Right forelimb (tissue), 1 donor: ENCODE measurements at places on chromosomes 13 and 19.
A peak's percentile ranks its signal among the peaks of the same experiment; 100 is the strongest.

DNA sequence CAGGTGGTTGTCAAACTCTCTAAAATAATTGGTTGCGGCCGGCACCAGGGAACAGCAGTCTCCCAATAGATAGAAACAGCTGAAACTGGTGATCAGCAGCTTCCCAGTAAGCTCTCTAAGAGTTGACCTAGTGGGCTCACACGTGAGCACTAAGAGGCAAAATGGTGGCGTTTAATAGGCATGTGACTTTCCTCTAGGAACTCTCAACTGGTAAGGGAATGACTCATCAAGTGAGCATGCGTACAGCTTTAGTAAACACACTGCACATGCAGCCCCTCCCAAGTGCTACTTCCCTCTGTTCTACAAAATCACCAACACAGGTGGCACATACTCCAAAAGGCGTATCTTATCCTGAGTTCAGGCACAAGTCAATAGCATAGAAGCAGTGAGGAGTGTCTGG lies 41.7 kb downstream of the TNFSF11 start:
- DNase-seq = no peak

- DNase-seq = no peak
Measured at GRCh38 chr13:46570273-46570672, 17.3 kb downstream of the LRCH1 start.

- DNase-seq = no peak
Measured at GRCh38 chr13:71021825-71022422, 845.1 kb downstream of the DACH1 start.

DNA sequence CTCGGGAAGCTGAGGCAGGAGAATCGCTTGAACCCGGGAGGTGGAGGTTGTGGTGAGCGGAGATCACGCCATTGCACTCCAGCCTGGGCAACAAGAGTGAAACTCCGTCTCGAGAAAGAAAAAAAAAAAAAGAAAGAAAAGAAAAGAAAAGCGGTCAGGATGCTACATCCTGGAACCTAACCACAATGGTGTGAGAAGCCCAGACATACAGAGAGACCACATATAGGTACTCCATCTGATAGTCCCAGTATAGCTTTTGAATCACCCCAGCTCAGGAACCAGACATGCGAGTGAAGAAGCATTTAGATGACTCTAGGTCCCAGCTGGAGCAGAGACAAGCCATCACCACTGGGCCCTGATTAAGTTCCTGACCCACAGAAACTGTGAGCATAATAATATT lies 3.2 kb downstream of the IFNL1 start:
- no peak for DNase-seq

DNA sequence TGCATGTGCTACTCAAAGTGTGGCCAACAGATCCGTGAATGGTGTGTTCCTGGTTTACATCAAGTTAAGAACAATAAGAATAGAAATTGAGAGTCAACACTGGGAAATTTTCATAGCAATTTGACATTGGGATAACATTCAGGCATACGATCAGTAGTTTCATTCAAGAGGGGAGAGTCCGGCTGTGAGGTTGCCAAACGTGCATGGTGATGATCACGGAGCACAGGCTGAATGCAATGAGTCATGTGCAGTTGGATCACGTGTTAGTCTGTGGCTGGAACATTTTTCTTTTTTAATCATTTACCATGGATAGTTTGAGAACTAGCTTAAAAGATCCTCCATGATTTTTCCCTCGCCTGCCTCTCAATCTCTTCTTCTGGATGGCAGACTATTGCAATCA lies 2.5 kb upstream of the DCT start:
- DNase-seq = no peak

DNA sequence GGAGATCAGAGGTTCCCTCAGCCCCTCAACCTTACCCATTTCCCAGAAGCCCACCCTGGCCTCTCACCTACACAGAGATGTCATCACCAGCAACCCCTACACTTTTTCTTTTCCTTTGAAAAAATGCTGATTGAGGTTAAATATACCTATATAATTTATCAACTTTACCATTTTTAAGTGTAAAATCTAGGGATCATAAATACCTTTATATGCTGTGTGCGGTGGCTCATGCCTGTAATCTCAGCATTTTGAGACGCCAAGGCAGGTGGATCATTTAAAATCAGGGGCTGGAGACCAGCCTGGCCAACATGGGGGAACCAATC lies 3.1 kb downstream of the KIR2DL4 start:
- no peak for DNase-seq

DNA sequence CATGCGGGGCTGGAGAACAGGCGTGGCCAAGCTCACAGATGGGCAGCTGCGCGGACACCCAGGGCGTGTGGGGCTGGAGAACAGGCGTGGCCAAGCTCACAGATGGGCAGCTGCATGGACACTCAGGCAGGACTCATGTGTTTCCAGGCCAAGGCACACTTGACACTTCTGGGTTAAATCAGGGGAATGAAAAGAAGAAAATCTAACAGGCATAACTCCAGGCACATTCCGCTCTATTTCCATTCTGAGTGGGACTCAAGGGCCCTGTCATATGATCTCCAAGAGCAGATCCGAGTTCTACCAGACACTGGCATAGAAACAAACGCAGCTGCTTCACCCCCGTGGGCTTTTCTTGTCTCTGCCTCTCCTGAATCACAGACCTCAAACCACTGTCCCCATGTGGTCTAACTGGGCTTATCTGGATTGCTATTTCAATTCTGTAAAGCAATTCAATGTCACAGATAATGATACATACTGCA lies 17.4 kb upstream of the C13orf46 start:
- DNase-seq = no peak

DNA sequence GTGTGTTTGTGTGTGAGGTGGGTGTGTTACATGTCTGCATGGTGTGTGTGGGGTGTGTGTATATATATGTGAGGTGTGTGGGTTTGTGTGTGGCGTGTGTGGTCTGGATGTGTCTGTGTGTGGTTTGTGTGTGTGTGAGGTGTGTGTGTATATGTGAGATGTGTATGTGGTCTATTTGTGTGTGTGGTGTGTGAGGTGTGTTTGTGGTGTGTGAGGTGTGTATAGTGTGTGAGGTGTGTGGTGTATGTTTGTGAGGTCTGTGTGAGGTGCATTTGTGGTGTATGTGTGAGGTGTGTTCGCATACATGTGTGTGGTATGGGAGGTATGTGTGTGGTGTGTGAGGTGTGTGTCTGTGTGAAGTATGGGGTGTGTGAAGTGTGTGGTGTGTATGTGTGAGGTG lies 12.5 kb upstream of the TNFRSF19 start:
- DNase-seq = no peak

GRCh38 chr19:39270036-39270871 lies 2.1 kb downstream of the IFNL2 start:
- no peak for DNase-seq

DNA sequence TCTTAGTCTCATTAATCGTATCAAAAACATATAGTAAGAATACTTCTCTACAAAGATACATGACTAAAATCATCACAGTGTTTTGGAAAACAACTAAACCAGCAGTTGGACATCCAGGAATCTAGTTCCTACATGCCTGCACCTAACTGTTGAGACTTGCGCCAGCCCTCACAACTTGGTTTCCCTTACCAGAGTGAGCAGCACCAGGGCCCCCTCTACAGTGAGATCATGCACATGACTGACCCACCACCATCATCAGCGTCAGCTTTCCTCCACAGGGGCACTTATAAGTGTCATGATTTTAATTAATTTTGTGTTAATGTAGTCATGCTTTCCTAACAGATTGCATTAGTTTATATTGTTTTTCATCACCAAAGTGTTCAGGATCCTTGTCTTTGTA lies 1322.0 kb downstream of the EFNB2 start:
- DNase-seq = no peak

DNA sequence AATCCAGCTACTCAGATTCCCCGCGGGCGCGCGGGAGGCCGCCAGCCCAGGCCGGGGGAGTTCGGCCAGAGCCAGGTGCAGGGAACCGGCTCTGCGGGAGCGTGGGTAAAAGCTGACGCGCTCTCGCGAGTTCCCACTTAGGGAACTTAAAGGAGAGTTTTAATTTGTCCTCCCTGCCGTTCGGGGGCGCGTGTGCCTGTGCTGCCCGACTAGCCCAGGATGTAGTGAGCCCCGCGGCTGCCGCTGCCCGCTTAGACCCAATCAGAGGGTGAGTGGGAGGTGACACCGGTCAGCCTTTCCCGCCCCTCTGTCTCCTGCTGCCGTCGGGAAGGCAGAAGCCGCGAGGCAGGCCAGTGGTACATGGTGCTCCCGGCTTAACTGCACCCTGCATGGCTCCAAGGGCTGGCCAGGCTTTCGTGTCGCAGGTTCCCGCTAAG lies 36.0 kb upstream of the NEK3 start:
- DNase-seq = peak; percentile 66

DNA sequence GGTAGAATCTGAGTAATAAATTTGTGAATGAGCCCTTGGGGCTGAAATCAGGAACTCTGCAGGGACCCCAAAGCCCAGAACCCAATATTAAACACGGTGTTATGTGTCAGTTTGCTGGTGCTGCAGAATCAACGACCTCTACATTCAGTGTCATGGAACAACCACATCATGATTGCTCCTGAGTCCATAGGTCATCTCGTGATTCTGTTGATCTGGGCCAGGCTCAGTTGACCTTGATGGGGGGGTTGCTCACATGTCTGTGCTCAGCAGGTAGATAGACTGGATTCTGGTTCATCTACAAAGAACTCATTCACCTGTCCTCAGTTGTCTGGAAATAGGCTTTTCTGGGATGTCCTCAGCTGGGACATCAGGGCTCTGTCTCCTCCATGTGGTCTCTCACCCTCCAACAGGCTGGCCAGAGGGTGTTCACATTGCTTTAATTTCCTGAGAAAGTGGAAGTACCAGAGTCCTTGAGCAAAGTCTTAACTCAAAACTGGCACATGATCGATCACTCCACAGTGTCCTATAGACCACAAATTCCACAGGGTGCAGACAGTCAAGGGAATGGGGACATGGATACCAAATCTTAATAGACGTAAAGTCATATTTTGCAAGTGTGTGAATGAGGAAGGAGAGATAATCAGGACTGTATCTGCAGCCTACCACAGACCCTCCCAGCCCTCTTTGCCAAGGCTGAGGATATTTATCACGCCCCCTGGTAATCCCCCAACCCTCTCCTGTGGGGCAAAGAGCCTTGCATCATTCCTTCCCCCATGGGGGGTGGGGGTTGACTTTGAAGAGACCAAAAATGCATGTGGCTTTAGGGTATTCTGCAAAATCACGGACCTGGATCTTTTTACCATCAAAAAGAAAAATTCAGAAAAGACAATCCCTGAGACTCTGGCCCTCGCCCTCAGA lies 39.3 kb upstream of the IGFL1 start:
- no peak for DNase-seq

DNA sequence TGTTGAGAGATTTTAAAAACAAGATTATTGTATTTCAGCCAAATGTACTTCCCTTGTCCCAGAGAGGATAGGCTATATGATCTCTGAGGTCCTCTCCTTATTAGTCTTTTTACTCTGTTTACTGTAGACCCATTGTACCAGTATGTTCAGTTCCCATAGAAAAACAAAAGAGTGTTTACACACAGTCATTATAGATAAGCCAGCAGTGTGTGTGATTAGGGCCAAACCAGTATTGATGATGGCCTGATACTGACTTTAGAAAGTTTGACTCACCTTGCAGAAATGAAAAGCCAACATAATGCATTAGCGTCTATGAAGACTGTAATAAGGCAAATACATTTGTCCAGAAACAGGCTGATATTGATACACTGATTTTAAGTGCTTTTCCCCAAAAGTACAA lies 6.2 kb downstream of the MTUS2 start:
- no peak for DNase-seq

- DNase-seq = no peak
Measured at GRCh38 chr19:10764340-10764894, 46.5 kb downstream of the DNM2 start.

DNA sequence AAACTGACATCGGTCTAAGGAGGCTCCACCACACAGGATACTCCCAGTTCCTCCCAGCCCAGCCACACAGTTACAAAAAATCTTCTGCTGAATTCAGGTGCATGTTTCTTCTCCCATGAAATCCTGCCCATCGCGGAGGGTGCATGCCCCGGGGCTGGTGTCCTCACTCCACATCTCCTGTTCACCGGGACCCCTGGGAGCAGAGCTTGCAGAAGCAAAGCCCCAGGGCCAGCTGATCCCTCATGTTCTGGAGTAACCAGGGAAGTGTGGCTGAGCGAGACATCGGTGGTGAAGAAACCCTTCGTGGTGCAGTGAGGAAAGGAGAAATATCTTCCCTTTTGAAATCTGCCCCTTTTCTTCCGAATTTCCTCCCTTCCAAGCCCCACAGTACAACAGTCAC lies 904 bp upstream of the SIGLEC9 start:
- DNase-seq = no peak

DNA sequence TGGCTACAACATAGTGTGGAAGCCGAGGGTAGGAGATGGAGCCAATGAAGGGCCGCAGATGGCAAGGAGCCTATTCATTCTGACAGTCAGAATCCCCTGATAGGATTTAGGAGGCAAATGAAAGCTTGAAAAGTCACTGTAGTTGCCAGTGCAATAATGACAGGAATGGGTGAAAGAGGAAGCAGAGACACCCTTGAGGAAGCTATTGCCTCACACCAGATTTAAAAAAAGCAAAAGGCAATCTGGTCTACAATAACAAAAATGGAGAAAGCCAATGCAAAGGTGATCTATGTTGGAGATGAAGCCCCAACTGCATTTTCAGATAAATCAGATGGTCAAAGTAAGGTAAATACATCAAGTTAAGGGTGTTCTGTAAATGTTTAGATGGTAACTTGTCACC lies 158.5 kb downstream of the TUBA3C start:
- no peak for DNase-seq

GRCh38 chr13:110503037-110503901 lies 58.3 kb downstream of the RAB20 start:
- no peak for DNase-seq

- no peak for DNase-seq
Measured at GRCh38 chr19:2014131-2014571, 1.4 kb downstream of the BTBD2 start.

DNA sequence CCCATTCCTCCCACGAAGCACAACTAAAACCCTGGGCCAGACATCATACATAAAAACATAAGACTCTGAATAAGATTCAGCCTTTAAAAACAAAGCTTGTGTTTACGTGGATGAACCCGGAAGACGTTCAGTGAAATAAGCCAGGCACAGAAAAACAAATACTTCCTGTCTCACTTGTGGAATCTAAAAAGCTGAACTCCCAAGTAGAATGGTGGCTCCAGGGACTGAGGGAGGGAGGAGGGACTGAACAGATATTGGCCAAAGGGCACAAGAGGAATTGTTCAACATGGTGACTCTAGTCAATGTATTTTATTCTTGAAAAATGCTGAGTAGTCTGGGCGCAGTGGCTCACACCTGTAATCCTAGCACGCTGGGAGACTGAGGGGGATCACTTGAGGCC lies 35.7 kb upstream of the TPM4 start:
- no peak for DNase-seq

- no peak for DNase-seq
Measured at GRCh38 chr19:6683971-6684370, 14.0 kb upstream of the TNFSF14 start.

GRCh38 chr13:102589301-102589822 lies 7.4 kb upstream of the TPP2 start:
- no peak for DNase-seq

GRCh38 chr13:78228940-78229339 lies 310.3 kb upstream of the EDNRB start:
- no peak for DNase-seq

DNA sequence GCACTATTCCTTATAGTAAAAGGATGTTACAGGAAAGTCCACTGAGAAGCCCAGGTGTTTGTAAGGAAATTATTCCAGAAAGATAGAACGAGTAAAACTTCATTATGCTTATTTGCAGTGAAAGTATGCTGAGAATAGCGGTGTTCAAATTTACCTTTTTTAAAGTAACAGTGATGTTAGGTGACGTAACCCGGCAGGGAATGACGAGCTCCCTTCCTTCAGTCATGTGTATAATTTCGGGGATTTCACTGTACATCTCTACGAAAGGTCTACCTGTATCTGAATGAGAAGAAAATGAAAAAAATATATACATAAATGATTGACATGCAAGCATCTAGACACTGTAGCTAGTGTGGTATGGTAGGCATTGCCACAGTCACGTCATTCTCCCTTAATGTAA lies 56.9 kb downstream of the FLT1 start:
- DNase-seq = no peak
